NCI-H2081 (cell line): ENCODE measurements at places on chromosomes 16 and 17.

- no peak for DNase-seq
Measured at GRCh38 chr17:82831041-82831817, 8.6 kb downstream of the ZNF750 start.

DNA sequence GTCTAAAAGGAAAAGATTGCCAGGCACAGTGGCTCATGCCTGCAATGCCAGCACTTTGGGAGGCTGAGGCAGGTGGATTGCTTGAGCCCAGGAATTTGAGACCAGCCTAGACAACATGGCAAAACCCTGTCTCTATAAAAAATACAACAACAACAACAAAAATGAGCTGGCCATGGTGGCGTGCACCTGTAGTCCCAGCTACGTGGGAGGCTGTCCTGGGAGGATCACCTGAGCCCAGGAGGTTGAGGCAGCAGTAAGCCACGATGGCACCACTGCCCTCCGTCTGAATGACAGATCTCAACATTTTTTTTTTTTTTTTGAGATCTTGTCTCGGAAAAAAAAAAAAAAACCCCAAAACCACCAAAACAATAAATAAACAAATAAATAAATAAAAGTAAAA, 28.1 kb upstream of the ATP2A3 start:
- no peak for DNase-seq

GRCh38 chr17:75828741-75829140, 15.5 kb downstream of the UNC13D start:
- DNase-seq: no peak

DNA sequence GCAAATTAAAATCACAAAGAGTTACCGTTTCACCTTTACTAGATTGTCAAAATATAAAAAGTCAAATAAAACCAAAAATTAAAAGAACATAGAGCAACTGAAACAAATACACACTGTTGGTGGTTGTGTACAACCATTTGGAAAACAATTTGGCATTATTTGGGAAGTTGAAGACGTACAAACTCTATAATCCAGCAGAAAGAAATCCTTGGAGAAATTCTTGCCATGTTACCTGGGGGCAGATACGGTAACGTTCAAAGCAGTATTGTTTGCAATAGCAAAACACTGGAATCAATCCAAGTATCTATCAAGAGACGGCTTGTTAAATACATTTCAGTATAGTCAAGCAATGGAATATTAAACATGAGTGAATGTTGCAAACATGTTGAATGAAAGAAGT, 56.7 kb downstream of the TBX4 start:
- DNase-seq: no peak

DNA sequence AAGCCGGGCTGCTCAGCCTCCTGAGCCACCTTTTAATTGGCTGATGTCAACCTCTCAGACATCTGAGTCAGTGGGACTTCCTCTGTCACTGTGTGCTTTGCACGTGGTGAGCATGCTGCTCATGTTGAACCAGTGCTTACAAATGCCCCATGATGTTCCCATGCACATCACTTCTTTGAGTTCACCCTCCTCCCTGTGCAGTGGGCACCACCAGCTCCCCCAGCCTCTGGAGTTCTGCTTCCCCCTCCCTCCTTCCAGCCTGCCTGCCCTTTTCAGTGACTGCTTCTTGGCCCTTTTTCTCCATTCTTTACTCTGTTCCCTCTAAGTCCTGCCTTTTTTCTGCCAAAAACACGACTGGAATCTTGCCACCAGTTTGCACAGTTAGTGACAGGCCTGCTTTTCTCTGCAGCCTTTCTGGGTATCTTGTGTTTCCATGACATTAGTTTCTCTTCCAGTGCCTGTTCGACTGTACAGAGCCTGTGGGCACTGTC, 41.6 kb downstream of the USP10 start:
- no peak for DNase-seq

- no peak for DNase-seq
Measured at GRCh38 chr17:21282231-21282630, 2.3 kb upstream of the MAP2K3 start.

DNA sequence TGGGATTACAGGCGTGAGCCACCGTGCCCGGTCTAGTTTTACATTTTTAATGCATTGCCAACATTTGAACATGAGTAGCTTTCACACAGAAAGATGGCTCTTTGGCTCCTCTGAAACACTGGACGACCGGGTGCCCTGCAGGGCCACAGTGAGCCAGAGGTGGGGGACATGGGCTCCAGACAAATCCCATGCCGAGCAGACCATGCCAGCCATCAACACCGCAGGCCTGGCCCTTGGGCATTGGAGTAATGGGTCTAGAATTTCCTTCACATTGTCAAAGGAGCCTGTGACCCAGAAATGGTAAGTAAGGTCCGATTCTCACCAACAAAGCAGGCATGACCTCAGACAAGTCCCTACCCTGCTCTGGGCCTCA, 21.4 kb upstream of the MPRIP start:
- DNase-seq: no peak

DNA sequence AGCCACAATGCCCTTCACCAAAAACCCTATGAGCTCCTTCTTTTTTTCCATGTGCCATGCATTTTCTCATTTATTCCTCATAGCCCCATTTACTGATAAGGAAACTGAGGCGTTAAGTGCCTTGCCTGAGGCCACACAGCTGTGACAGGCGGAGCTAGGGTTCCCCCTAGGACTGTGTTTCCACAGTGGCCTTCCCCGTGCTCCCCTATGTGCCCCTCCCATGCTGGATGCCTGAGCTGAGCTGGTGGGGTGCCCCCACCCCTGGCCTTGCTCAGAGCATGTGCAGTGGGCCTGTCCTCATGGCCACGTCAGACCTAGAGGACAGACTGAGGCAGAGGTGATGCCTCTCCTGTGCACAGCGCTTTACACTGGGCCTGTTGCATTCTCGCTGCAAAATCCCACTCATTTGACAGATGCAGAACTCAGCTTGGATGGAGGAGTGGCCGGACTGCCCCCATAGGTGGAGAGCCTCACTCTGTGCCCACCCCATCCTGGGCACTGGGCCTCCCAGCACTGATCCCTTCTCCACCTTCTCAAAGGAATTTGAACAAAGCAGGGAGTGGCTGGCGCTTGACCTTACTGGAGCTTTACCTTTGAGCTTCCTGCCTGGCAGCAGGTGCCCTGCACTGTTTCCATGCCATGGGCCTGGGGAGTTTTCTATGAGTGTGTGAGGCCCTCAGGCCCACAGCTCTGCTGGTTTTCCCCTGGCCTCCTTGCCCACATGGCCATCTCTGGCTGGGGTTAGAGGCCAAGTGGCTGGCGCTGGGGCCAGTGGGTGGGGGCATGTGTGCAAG, 2.6 kb downstream of the MAP2K3 start:
- DNase-seq: no peak

GRCh38 chr16:69793526-69793925, 31.4 kb downstream of the WWP2 start:
- DNase-seq: no peak

DNA sequence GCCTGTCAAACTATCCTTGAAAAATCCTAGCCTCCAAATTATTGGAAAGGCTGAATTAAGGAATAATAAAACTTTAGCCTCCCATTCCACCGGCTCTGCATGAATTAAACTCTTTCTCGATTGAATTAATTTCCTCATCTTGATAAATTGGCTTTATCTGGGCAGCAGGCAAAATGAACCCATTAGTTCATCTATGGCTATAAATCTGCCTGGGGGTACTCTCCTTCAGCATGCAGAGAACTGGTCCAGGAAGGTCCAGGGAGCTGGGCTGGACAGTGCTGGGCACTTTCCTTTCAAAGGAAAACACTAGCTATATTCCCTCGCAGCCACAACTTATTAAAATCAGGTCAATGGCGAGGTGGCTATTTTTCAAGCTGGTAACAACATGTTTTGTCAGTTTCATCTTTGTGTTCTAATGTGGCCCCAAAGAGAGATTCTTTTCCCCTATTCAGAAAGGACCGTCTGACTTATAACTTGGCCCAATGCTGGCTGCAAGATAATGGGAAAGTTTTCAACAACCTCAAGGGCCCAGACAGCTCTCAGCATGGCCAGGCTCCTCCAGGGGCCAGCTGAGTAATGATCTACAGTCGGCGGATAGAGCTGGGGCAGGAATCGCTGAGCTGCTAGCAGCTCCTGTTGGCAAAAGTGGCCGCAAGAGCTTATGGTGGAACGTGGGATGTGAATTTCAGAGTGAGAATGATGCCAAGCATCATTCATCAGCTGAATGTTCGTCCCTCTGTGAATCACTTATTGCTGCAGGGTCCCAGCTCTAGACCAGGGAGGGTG, 326.9 kb downstream of the SLC39A11 start:
- DNase-seq: no peak

GRCh38 chr16:65657071-65657494, 535.2 kb upstream of the CDH11 start:
- no peak for DNase-seq

GRCh38 chr16:75764154-75764768, 38.0 kb upstream of the CPHXL start:
- DNase-seq: peak; percentile 44

GRCh38 chr16:64162613-64163375, 959.1 kb downstream of the CDH11 start:
- no peak for DNase-seq

- no peak for DNase-seq
Measured at GRCh38 chr17:35491417-35491816, 42.9 kb upstream of the SLFN13 start.

GRCh38 chr16:28280881-28281836, 11.2 kb upstream of the SBK1 start:
- DNase-seq: peak; percentile 14

DNA sequence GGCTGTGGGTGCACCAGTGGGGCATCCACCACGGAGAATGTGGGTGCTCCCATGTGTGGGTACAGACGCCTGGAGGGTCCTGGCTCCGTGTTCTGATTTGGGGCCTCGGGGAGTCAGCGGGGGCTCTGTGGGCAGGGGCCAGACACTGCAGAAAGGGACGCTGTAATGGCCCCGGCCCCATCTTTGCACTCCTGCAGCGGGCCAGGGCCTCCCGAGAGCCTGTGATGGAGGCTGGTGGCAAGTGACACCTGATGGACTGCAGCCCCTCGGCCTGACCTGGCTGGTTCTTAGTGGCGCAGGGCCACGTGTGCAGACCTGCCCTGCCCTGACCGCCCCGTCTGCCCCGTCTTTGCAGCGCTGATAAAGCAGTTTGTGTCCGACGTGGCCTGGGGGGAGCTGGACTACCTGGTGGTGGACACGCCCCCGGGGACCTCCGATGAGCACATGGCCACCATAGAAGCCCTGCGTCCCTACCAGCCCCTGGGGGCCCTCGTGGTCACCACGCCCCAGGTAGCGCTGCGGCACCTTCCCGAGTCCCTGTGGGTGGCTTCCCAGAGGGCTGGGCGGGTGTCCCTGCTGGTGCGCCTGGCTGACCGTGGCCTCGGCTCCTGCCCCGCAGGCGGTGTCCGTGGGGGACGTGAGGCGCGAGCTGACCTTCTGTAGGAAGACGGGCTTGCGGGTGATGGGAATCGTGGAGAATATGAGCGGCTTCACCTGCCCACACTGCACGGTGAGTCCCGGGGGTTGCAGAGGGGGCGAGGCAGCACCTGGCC, 4.7 kb downstream of the NUBP2 start:
- no peak for DNase-seq

- DNase-seq: no peak
Measured at GRCh38 chr17:27502526-27503324, 46.5 kb downstream of the KSR1 start.

GRCh38 chr16:83586461-83587200, 221.1 kb upstream of the HSBP1 start:
- no peak for DNase-seq

- no peak for DNase-seq
Measured at GRCh38 chr17:33583518-33584417, 290.7 kb upstream of the ASIC2 start.

DNA sequence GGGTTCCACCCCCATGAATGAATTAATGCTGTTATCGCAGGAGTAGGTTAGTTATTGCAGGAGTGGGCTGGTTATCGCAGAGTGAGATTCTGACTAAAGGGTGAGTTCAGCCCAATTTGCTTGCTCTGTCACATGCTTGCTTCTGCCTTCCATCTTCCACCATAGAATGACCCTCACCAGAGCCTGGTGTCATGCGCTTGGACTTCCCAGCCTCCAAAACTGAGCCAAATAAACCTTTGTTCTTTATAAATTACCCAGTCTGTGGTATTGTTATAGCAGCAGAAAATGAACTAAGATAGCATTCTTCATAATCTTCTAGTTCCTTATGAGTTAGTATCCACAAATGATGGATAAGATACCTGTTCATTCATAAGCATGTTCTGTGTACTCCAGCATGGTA, 235.1 kb upstream of the TBX2 start:
- DNase-seq: no peak

- DNase-seq: no peak
Measured at GRCh38 chr17:48055531-48056245, 7.5 kb downstream of the NFE2L1 start.

- DNase-seq: no peak
Measured at GRCh38 chr16:2004795-2005517, 4.7 kb downstream of the ZNF598 start.

- DNase-seq: no peak
Measured at GRCh38 chr16:50448522-50448921, 79.7 kb upstream of the BRD7 start.

- DNase-seq: no peak
Measured at GRCh38 chr17:21453144-21453898, 77.2 kb downstream of the KCNJ12 start.

DNA sequence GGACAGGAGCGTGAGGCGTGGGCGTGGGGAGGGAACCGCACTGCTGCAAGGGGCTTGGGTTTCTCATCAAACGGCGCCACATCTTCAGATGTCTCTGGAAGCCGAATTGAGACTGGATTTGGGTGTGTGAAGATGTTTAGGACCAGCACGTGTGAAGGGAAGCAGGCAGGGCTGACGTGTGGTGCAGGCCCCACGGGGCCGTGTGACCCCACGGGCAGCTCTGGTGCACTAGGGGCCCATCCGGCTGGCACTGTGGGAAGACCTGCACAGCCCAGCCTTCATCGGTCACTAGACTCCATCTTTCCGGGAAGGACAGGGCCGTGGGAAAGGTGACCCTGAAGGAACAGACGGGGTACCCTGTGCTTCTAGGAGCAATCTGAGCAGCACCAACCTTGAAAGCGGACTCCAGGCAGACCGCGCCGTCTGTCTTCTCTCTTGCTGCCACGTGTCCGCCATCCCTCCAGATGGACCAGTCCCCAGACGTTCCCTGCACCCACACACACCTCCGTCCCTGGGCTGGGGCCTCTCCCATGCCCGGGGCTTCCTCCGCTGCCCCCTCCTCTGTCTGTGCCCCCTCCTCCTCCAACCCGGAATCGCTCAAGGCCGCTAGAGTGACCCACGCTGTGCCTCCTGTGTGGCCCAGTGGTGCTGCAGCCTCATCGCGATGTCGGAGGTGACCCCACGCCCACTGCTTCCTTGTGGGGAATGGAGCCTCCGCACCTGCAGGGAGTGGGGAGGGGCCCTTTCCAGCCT, 23.4 kb upstream of the CBFA2T3 start:
- DNase-seq: no peak
